ENCODE measurements at places on chromosomes 6 and 20.
A peak's percentile ranks its signal among the peaks of the same experiment; 100 is the strongest.

- no peak for DNase-seq
These were observed 72.7 kb upstream of the B3GAT2 start for GRCh38 chr6:71029555-71029954.

- no peak for DNase-seq
These were observed 291.0 kb upstream of the SUPT3H start for GRCh38 chr6:45668705-45669104.

DNA sequence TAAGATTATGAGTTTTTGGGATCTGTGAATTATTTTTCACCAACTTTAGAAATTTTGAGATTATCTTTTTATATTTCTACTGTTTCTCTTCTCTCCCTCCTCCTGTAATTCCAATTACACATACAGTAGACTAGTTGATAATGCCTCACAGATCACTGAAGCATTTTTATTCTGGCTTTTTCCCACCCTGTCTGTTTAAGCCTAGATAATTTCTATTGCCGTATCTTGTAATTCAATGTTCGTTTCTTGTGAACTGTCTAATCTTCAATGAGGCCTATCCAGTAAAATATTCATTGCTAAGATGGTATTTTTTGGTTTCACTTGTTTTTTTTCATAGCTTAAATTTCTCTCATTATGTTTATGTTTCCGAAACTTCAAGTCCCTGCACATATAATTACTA lies 12.0 kb downstream of the MDN1 start:
- DNase-seq = no peak

DNA sequence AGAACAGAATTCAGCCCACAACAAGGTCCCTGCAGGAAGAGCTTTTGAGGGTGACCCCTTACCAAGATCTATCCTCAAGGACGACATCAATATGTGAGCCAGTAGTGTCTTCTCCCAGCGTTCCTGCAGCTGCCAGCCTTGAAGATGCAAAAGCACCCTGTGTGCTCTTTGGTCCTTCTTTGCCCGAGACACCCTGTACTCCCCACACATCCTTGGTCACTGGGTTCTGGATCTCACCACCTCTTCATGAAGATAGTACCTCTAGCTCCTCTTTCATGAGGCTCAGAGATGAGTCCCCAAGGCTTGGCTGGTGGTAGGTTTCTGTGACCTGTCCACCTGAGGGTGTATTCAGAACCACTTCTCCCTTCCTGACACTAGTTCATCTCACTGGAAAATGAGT lies 259.6 kb upstream of the FOXQ1 start:
- DNase-seq = no peak

DNA sequence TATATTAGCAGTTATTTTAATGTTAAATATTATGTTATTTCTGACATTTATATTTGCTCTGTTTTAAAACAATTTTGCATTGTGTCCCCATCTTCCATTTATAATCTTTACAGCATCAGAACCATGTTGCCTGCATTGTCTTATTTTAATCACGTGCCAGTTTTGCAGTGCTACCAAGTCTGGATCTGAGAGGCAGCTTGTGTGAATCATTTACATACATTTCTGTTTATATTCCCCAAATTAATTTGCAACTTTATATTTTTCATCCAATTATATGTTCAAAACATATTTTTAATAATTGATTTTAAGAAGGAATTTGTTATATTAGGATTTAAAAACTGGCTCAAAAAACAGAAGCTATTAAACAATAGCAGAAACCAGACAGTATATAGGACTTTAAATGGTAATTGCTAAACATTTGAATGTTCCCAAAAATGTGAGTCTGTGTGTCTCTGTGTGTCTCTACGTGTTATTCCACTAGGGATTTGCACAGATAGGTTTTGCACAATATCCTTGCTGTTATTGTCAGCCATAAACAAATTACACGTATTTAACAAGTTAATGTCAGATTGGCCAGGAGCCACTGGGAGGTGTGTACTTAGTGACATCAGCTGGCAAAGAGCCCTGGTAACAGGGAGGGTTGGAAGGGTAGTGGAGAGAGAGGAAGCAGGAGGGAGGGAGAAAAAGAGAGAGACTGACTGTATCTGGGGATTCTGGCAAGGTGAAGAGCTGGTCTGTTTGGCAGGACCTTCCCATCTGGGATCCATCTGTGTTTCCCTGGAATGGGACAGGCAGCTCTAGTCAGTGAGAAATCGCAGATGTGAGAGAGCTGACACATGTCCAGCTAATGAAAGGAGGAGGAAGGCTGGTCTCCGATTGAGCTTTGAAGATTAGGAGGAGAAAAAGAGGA lies 72.1 kb downstream of the CBFA2T2 start:
- no peak for DNase-seq

- DNase-seq = no peak
These were observed 148.3 kb upstream of the NRSN1 start for GRCh38 chr6:23977706-23978105.

GRCh38 chr20:3121271-3121911 lies 36.9 kb upstream of the AVP start:
- DNase-seq = peak; percentile 51

DNA sequence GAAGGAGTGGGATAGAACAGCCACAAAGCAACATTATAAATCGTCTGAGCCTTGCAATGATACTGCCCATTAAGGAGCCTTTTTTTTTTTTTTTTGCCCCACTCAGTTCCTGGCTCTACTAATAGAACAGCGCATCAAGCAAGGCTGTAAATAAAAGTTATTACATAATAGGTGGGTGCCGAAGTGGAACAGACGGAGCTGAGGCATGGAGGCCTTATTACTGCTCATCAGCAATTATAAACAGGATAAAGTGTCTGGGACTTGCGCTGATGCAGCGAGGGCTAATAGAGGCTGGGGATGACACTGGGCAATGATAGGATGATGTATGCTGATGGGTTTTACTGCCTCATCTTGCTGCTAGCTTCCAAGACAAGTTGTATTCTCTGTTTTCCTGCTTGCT lies 272.1 kb downstream of the ZFAND3 start:
- no peak for DNase-seq

DNA sequence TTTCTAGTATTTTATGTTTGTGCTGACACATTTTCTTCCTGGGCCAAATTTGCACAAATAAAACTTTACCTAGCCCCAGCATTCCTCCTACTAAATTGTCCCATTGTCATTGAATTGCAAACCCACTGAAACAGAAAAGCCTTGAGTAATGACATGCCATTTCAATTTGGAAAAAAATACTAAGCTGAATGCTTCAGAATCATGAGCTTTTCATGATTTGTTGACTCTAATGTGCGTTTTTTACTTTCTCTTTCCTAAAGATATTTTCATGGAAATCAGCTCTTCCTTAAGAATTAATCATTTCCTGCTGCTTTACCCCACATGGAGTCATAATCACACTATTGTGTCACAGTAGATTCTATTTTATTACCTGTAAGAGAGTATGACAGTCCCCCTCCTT lies 47.4 kb downstream of the TRDN start:
- no peak for DNase-seq

GRCh38 chr6:80586242-80586641 lies 479.8 kb downstream of the BCKDHB start:
- no peak for DNase-seq

GRCh38 chr6:34096814-34097213 lies 49.1 kb downstream of the GRM4 start:
- no peak for DNase-seq

- no peak for DNase-seq
These were observed 71.4 kb upstream of the DUSP22 start for GRCh38 chr6:220721-221475.

GRCh38 chr20:16260911-16261310 lies 312.3 kb downstream of the KIF16B start:
- DNase-seq = no peak

- DNase-seq = no peak
These were observed 400.6 kb downstream of the HDGFL1 start for GRCh38 chr6:22970004-22970403.

DNA sequence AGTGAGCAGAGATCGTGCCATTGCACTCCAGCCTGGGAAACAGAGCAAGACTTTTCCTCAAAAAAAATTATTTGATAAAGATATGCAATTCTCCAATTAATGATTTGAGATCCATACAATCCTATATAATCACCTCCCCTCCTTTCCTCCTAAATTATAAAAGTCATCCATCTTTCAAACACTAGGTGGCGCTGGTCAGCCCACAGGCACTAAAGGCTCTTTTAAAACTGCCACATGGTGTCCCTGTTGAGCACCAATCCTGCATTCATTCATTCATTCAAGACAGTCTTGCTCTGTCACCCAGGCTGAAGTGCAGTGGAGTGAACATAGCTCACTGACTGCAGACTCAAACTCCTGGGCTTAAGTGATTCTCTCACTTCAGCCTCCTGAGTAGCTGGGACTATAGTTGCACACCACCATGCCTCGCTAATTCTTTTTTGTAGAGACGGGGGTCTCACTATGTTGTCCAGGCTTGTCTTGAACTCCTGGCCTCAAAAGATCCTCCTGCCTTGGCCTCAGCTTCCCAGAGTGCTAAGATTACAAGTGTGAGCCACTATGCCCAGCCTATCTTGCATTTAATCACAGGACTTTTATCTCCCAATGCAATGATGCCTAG lies 58.7 kb upstream of the SLC2A12 start:
- peak; percentile 61 for DNase-seq

DNA sequence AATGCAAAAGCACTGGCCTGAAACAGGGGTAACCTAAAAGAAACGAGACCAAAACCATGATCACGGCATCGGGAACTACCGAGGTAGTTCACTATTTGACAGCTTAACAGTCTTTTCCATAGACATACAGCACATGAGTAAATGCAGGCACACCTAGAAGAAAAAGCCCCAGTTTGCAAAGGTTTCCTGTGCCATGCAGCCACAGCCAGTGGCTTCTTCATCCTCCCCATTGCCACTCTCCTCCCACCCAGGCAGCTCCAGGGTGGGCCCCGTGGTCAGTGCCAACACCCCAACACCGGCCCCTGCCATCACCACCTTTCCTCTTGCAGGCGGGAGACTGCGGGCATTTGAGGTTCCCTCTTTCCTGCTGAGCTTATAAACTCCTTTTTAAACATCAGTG lies 115.4 kb downstream of the SLC23A2 start:
- DNase-seq = peak; percentile 46

GRCh38 chr6:46655803-46656202 lies 3.0 kb downstream of the SLC25A27 start:
- DNase-seq = peak; percentile 7
